ENCODE measurements at places on chromosomes 1 and 21.

DNA sequence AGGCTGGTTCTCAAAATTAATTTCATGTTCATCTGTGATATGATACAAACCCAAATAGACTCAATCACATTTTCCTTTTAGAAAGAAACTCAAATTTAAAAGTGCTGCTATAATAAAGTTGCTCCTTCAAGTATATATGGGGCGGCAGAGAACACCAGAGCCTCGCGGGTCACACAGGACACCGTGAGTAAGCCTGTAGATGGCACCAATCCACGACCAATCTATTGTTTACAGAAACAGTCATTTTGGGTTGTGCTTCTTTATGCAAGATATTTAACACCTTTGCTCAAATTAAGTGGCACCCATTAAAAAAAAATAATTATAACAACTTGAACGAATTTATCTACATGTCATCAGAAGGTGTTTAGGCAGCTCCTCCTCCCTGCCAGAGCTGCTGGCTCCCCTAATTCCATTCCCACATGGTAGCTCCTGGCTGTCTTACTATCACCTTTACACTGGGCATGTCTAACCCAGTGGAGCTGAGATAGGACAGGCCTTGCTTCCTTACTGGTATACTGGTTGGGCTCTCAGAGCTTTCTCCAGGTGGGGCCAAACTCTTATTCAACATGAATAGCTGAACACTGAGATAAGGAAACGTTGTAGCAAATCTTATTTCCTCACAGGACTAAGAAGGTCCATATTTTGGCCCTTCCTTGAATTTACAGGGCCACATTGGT is 287.0 kb downstream of the SDCCAG8 start:
- no peak for DNase-seq

- DNase-seq, result peak; percentile 34
Observed at GRCh38 chr21:29072873-29073221, 601 bp downstream of the CCT8 start.

GRCh38 chr1:183323849-183324683 is 94.1 kb downstream of the NMNAT2 start:
- DNase-seq, result no peak

DNA sequence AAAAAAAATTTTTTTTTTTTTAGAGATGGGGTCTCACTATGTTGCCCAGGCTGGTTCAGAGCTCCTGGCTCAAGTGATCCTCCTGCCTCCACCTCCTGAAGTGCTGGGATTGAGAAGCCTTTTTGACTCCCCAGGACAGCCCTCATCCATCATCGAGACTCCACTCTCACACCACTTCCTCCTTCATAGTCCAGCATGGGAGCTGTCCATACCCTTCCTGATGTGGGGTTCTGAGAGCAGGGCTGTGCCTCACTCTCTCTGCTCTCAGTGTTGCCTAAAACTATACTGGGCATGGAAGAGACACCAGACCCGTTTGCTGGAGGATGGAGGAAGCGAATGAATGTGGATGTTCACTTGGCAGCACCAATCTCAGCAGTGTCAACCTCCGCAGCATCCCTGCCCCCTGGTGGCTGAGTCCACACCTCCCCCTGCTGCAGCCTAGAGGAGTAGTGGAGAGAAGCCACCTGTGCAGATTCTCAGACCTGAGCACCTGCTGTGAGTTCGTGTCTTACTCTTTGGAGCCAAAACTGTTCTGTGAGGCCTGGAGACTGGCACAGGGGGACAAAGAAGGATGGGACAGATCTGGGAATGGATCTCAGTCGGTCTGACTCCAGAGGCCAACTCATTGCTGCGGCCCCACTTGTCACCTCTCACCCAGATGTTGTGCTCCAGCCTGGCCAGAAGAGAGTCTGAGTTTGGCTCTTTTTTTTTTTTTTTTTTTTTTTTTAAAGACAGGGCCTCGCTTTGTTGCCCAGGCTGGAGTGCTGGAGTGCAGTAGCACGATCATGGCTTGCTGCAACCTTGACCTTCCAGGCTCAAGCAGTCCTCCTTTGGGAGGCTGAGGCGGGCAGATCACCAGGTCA is 17.7 kb downstream of the TINAGL1 start:
- DNase-seq, result peak; percentile 30

- DNase-seq, result no peak
Observed at GRCh38 chr1:181189691-181190363, 101.3 kb downstream of the IER5 start.

- no peak for DNase-seq
Observed at GRCh38 chr1:150093805-150094204, 26.2 kb downstream of the VPS45 start.

DNA sequence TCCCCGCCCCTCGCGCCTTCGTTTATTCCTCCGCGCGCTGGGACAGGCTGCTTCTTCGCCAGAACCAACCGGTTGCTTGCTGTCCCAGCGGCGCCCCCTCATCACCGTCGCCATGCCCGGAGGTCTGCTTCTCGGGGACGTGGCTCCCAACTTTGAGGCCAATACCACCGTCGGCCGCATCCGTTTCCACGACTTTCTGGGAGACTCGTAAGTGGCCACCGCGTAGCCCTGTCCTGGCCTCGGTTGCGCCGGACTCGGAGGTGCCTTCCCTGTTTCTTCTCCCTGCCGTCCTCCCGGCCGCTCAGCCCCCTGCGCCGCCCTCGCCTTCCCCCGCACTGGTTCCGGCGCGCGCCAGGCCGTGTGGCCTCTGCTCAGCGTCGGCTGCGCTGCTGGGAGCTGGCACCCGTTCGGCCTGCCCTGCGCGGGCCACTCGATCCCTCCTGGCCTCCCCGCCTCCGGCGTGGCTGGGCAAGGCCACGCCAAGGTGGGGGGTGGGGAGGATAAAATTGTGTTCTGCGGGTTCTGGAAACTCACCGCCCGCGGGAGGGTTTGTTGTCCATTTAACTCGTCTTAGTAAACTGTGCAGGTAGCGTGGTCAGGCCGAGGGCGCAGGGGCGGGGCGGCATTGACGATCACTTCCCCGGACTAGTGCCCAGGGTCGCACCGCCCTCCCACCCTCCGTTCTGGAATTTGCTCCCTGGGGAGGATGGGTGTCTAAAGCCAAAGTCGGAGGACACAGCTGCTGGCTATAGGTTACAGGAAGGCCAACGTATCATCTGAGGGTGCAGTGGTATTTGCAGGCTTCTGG is at the start of gene PRDX6:
TSS of gene PRDX6 (plus strand) at position 50 of the 808 bp plus-strand sequence. CDS start at position 113, 63 bp downstream.
- DNase-seq, result peak; percentile 70

- no peak for DNase-seq
Observed at GRCh38 chr21:17931080-17931479, 111.9 kb upstream of the C21orf91 start.

DNA sequence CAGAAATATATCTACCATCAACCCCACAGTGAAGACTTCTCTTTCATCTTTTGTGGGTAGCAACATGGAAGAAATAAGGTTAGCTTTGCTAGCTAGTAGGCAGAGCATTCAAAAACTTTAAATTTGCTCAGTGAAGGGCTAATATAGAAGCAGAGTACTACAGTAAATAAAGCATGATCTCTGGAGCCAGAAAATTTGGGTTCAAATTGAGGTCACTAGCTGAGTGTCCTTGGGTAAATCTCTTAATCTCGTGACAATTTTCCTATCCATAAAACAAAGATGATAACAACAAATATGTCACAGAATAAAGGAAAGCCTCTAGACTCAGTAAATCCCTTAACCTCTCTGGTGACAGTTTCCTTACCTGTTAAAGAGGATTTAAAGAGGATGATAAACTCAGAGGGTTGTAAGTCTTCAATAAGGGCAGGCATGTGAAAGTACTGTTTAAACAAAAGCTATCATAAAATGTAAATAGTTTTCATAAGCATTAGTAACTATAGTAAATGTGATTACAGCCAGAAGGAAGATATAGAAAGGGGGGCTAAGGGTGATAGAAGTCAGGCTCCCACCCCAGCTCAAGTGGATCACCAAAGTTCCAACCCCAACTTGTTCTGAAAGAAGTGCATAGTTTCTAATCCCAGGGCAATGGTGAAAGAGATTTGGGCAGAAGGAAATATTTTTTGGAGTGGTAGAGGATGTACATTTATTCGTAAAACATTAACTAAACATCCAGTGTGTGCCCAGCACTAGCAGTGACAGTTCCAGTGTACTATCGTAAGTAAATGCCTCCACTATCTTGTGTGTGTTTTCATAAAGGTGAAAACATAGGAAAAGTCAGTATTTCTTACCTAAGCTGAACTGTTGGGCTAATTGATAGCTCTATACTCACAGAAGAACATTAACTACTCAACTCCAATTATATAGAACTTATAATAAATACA is 24.8 kb downstream of the TM2D1 start:
- DNase-seq, result no peak

DNA sequence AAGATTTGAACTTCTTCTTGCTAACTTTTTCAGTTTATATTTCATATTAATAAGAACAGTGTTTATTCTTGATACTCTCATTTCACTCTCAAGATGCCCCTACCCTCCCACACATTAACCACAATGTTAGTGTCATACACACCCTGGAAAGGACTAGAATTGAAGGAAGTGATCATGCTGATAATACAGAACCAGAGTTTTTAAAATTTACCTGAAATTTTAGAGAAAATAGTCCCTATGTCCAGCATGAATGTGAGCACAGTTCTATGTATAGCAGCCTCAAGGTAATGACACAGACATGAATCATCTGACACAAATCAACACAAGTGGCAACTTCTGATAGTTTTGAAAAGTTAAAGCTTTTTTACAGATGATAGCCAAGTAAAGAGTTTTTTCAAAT is 26.0 kb downstream of the RGS1 start:
- DNase-seq, result peak; percentile 39

DNA sequence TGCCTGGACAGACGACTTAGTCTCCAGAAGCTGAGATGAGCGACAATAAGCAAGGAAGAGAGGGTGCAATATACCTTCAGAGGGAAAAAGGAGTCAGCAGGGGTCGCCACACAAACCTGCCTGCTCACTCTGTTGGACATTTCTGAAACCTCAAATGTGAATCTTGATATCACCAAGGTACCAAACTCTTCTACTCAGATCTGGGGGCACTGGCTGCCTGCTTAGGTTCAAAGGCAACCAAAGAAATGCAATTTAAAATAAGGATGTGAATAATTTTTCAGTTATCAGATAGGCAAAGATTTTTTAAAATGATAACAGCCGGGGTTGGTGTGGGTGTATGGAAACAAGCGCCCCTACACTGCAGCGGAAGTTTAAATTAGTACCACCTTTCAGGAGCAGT is 164.2 kb downstream of the HIVEP3 start:
- DNase-seq, result no peak

- DNase-seq, result no peak
Observed at GRCh38 chr1:220943319-220943996, 64.2 kb downstream of the HLX start.

DNA sequence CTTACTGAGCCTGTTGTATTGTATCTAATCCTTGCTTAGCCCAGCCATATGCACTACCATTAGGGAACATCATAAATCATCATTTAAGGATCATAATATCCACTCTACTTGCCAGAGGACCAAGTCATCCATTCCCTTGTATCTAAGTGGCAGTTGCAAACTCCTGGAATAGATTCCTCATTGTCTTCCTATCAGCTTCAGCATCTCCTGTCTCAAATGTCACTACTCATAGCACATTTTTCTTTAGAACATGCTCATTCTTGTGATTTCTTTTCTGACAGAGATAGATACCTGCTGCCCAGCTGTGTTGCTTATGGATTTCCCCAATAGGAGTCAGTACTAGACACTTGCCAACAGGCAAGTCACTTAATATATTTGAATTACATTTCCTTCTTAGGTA is 84.3 kb downstream of the OLFML3 start:
- no peak for DNase-seq

- no peak for DNase-seq
Observed at GRCh38 chr1:59549903-59550302, 253.0 kb downstream of the FGGY start.

GRCh38 chr1:226532553-226532952 is 16.0 kb upstream of the STUM start:
- no peak for DNase-seq
